ENCODE measurements at places on chromosomes 16 and 17. TPM values are rescaled to one million over a fixed set of nuclear protein-coding genes. Genes with fewer than 3 reads are reported as not detected.

OTOA gene
- total RNA-seq: 0.61 TPM

ZNF18 gene
- total RNA-seq: 16.2 TPM

CACNG1 gene
- 0.28 TPM for total RNA-seq

HCRT gene
- not detected for total RNA-seq

GJC1 gene
- total RNA-seq: 24.3 TPM

PLXDC1 gene
- total RNA-seq: 12.6 TPM

TP53TG3 gene
- total RNA-seq: not detected

DNA sequence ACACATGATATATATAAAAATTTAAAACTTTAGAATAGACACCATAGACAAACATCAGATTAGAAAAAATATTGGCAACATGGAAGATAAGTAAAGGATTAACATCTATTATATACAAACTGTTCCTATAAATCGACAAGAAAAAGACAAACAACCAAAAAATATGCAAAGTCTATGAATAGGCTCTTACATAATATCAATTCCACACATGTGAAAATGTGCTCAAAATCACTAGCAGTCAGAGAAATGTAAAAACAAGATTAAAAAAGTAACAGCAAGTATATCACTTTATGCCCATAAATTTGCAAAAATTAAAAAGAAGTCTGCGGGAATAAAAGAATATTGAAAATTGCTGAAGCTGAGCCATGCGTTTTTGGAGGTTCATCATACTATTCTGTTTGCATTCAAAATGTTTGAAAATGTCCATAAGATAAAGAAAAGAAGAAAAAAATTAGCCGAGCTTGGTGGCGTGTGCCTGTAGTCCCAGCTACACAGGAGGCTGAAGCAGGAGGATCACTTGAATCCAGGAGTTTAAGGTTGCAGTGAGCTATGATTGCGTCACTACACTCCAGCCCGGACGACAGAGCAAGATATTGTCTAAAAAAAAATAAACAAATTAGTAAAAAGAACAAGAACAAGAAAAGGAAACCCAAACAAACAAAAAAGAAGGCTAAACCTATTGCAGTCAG lies 11.2 kb upstream of the ERN2 start:
- no peaks in the 10 kb centered on the region for H3K36me3 ChIP-seq
- peaks cover 3% of the 10 kb centered on the region for H3K4me1 ChIP-seq
- H3K27ac ChIP-seq: no peak overlapping the region
- H3K27me3 ChIP-seq: no peaks in the 10 kb centered on the region
- DNase-seq: no peak

GRCh38 chr17:29197516-29198272 lies 17.5 kb upstream of the MYO18A start:
- H3K4me3 ChIP-seq: no peak overlapping the region
- H3K27me3 ChIP-seq: no peaks in the 10 kb centered on the region
- H3K4me1 ChIP-seq: no peaks in the 10 kb centered on the region
- no peak overlapping the region for H3K27ac ChIP-seq
- no peaks in the 10 kb centered on the region for H3K36me3 ChIP-seq

DNA sequence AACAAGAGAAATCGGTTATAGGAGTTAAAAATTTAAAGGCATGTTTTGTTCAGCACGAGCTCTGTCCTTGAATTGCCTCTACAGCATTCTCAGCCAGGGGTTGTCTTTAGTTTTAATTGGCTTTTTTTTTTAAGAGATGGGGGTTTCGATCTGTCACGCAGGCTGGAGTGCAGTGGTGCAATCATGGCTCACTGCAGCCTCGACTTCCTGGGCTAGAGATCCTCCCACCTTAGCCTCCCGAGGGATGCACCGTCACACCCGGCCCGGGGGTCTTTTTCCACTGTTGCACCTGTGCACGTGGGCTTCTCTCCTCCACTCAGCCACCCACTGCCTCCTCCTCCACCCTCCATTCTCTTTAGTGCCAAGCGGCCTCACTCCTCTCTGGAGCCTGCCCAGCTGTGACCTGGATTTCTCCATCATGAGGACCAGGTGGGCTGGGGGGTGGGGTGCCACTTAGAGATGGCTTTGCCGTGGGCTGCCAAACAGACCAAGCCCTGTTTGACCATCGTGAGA lies 106.8 kb upstream of the SEC14L1 start:
- H3K27me3 ChIP-seq: no peaks in the 10 kb centered on the region
- no peak for DNase-seq
- no peak overlapping the region for H3K27ac ChIP-seq
- no peaks in the 10 kb centered on the region for H3K36me3 ChIP-seq
- peaks cover 40% of the 10 kb centered on the region for H3K4me1 ChIP-seq

DNA sequence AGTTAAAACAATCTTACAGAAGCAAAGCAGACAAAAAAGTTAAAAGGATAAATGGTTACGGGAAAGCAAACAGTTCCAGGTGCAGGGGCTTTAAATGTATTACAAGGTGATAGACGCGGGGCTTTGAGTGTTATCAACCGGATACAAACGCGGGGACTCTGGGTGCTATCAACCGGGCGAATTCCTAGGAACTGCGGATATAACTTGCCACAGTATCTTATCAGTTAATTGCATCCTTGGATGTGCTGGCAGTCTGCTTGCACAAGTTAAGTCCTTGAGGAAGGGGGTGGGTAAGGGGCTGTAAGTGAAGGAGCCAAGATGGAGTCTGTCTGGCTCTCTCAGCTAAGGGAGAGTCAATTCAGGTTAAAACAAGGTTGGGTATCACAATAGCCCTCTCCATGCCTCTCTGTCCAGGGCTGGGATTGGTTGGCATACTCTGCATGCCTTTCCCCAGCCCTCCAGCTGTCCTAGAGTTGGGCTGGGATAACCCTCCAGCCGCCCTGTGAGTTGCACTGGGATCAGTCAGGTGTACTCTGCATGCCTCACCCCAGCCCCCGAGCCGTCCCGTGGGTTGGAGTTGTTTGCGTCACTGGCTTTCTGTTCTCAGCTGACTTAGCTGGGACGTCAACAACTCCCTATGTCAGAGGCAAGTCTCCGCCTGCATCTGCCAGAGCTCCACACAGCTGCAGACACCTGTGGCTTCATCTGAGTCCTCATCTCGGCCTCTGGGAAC lies 40.9 kb downstream of the TMEM235 start:
- H3K27me3 ChIP-seq: peaks cover 20% of the 10 kb centered on the region
- no peak overlapping the region for H3K27ac ChIP-seq
- no peak overlapping the region for H3K4me3 ChIP-seq
- no peak for DNase-seq
- H3K4me1 ChIP-seq: peaks cover 26% of the 10 kb centered on the region
- no peaks in the 10 kb centered on the region for H3K36me3 ChIP-seq

- DNase-seq: no peak
- H3K36me3 ChIP-seq: no peaks in the 10 kb centered on the region
- no peak overlapping the region for H3K27ac ChIP-seq
- H3K4me1 ChIP-seq: peaks cover 6% of the 10 kb centered on the region
- H3K4me3 ChIP-seq: no peak overlapping the region
Measured at GRCh38 chr16:52073024-52073423, 473.9 kb downstream of the TOX3 start.

DNA sequence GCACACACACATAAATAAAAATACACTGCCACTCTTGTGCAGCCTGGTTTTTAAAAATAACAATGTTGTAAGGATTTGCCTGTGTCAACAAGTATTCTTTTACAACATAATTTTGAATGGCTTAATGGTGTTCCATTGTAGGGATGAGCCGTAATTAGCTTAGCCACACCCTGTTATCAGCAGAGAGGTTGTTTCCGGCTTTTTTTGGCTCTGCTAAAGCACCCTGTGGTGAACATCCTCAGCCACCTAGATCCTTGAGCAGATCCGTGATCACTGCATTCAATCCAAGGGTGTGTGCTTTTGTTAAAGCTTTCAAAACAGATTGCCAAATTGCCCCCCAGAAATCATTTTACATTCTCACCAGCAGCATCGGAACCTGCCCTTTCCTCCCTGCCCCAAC lies 7.0 kb downstream of the KATNB1 start:
- peaks cover 66% of the 10 kb centered on the region for H3K36me3 ChIP-seq
- no peak for DNase-seq
- no peak overlapping the region for H3K4me3 ChIP-seq
- no peaks in the 10 kb centered on the region for H3K27me3 ChIP-seq

- H3K36me3 ChIP-seq: no peaks in the 10 kb centered on the region
- H3K27ac ChIP-seq: peak overlapping the region; percentile 85
- H3K27me3 ChIP-seq: no peaks in the 10 kb centered on the region
- peak overlapping the region; percentile 79 for H3K4me3 ChIP-seq
- no peak for DNase-seq
Measured at GRCh38 chr16:79769928-79770243, 169.3 kb upstream of the MAF start.

- H3K27ac ChIP-seq: no peak overlapping the region
- H3K27me3 ChIP-seq: no peaks in the 10 kb centered on the region
- DNase-seq: no peak
- no peaks in the 10 kb centered on the region for H3K4me1 ChIP-seq
Measured at GRCh38 chr16:9389543-9390207, 298.2 kb downstream of the HAPSTR1 start.

DNA sequence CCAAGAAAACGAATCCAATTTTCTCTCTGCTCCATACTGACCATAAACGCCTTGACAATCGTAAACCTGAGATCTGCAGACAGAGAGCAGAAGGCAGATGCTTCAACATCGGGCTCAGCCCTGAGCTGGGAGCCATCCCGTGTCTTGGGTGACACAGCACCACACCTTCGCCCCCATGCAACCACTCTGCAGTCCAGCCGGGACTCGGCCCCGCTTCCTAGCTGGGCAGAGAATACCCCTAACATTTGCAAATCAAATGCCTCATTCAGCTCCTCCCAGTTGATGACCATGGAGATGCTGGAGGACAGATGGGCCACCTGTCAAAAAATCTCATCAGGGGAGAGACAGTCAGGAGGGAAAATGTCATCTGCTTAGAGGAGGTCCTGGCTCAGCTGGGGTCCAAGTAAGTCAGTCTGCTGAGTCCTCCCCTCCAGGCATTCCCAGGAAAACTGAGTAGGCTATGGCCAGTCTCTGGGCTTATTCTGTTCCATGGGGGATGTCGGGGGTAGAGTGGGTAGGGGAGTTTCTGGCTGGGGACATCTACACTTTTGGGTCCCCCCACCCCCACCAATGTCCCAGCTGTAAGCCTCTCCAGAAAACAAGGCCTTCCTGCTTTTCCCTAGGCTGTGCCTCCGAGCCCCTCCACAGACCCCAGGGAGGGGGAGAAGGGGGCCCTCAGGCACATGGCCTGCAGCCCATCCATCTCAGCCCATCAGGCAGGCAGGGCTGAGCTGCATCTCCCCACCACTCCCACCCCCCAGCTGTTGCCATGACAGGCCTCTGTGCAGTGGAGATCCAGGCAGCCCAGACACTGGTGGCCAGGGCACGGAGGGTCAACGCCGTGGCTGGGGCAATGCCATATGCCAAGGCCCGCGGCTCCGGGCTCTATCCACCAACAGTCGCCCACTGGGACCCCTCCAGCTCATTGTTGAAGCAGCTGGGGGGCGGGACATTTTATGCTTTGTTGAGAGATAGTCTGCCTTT lies 158.6 kb downstream of the AXIN2 start:
- H3K36me3 ChIP-seq: no peaks in the 10 kb centered on the region
- H3K4me3 ChIP-seq: no peak overlapping the region
- DNase-seq: no peak
- no peak overlapping the region for H3K27ac ChIP-seq
- H3K4me1 ChIP-seq: peaks cover 8% of the 10 kb centered on the region

GRCh38 chr16:974001-974601 lies 3.3 kb upstream of the LMF1 start:
- no peak for DNase-seq
- H3K4me1 ChIP-seq: peaks cover 91% of the 10 kb centered on the region

DNA sequence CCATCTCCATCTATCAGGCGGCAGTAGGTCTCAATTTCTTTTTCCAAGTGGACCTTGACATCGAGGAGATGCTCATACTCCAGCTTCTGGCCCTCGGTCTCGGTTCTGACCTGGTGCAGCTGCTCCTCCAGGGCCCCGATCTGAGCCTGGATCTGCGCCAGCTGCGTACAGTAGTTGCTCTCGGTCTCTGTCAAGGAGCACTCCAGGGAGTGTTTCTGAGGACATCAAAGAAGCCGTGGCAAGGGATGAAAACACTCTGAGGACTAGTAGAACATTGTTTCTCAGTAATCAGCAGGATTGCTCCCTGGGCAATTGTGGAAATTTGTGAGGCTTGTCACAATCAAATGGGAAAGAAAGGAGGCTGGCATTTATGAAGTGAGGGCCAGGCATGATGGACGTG lies 5.9 kb downstream of the KRT28 start:
- no peak overlapping the region for H3K27ac ChIP-seq
- peak; percentile 63 for DNase-seq
- no peak overlapping the region for H3K4me3 ChIP-seq
- H3K4me1 ChIP-seq: no peaks in the 10 kb centered on the region
- peaks cover 6% of the 10 kb centered on the region for H3K27me3 ChIP-seq

DNA sequence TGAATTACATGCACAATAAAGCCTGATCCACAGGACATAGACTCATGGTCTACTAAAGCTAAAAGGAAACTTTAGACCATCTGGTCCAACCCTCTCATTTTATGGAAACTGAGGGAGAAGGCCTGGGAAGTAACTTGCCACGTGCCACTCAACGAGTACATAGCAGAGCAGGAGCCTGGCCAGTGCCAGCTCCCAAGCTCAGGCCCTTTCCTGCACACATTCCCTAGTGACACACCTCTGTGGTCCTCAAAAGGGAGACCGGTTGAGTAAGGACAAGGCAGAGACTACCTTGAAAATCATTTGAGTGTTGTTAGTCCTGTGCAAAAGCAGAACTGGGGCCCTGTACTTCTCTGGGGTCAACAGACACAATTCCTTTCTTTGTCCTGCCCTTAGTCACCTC lies 2.8 kb downstream of the CCL4L2 start:
- no peak overlapping the region for H3K27ac ChIP-seq
- no peaks in the 10 kb centered on the region for H3K27me3 ChIP-seq
- no peak overlapping the region for H3K4me3 ChIP-seq
- no peaks in the 10 kb centered on the region for H3K36me3 ChIP-seq
- no peaks in the 10 kb centered on the region for H3K4me1 ChIP-seq
- no peak for DNase-seq

DNA sequence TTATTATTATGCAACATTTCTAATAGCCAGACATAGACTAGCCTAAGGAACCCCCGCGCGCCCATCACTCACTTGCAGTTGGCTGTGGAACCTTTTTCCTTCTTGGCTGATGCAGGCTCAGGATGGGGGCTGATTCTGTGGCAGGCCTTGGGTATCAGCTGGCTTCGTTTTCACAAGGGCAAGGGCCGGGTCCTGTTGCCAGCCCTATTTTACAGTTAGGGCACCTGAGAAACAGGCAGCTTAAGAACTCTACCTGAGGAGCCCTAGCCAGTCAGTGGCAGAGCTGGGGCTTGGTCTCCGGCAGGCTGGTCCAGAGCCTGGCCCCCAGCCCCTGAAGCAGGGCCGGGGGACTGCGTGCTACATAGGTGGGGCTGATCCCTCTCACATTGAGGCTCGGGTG lies 28.7 kb downstream of the ADGRG5 start:
- H3K4me3 ChIP-seq: no peak overlapping the region
- H3K27ac ChIP-seq: no peak overlapping the region
- no peak for DNase-seq
